Prostate gland (tissue), 2 donors: ENCODE measurements at places on chromosomes 2 and 18. TPM values are rescaled to one million over a fixed set of nuclear protein-coding genes. Genes with fewer than 3 reads are reported as not detected.

GRCh38 chr2:105309147-105309545 lies 20.4 kb downstream of the TGFBRAP1 start:
- DNase-seq = no peak

- peak; percentile 59 for DNase-seq
These were observed 19.4 kb downstream of the KLHL29 start for GRCh38 chr2:23404426-23404825.

GRCh38 chr2:147182260-147182659 lies 662.6 kb upstream of the ACVR2A start:
- DNase-seq = no peak

- no peak for DNase-seq
These were observed 615.6 kb downstream of the ERBB4 start for GRCh38 chr2:211923019-211923418.

PSMA8 gene
- 2.9 TPM for total RNA-seq

DNA sequence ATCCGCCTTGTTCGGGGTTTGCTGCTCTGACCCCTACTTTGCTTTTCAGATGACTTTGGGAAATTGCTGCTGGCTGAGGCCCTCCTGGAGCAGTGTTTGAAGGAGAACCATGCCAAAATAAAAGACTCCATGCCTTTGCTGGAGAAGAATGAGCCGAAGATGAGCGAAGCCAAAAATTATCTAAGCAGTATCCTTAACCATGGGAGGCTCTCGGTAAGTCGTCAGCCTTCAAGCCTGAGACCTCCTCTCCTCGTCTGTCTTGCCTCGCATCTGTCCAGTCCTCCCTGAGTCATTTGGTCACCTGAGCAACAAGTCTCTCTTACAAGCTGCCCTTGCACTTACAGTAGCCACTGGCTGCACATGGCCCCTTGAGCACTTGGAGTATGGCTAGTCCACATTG lies 34.7 kb upstream of the MCFD2 start:
- DNase-seq = no peak

ADCYAP1 gene
- total RNA-seq = 2.7 TPM

DNA sequence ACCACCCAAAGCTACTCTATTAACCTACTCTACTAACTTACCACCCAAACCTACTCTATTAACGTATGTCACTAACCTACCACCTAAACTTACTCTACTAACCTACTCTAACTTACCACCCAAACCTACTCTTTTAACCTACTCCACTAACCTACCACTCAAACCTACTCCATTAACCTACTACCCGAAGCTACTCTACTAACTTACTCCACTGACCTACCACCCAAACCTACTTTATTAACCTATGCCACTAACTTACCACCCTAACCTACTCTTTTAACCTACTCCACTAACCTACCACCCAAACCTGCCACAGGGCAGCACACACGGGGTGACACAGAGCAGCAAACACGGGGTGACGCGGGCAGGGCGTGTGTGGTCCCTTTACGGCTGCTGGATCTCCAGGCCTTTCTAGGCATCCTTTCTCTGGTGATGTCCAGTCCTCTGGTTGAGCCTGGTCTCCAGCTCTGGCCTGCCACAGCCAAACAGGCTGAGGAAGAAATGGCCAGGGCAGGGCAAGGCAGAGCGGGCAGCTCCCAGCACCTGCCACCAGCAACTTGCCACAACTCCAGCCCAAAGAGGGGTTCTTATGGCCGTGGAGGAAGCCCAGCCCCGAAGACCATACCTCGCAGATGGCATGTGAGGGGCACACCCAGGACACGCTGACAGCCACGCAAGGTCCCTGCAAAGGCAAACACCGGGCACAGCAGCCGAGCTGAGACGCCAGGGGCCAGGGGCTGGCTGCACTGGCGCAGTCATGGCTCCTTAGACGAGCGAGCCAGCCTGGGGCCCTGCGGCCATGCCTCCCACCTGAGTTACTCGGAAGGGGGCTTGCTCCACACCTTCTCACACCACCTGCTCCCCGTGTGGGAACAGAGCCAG lies 25.7 kb downstream of the PXDN start:
- DNase-seq = no peak

- no peak for DNase-seq
These were observed 7.8 kb downstream of the CCDC85A start for GRCh38 chr2:56191617-56192016.

DNA sequence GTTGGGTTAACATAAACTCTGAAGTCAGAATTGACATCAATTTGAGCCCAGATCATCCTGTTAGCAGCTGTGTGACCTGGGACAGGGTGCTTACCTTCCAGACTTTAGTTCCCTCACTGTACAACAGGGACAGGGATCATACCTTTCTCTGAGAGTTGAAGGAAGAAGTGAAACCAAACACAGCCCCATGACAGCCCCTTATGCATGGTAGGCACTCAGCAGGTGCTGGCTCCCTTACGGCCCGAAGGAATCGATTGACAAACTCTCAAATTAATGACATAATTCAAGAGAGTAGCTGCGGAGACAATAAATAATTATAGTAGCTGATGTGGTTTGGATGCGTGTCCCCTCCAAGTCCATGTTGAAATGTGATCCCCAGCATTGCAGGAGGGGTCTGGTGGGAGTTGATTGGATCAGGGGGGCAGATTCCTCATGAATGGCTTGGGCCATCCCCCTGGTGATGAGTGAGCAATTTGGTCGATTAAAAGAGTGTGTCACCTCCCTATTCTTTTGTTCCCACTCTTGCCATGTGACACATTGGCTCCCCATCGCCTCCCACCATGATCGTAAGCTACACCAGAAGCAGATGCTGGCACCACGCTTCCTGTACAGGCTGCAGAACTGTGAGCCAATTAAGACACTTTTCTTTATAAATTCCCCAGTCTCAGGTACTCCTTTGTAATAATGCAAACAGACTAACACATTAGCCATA lies 72.4 kb downstream of the ODC1 start:
- DNase-seq = no peak

AP1S3 gene
- total RNA-seq = 2.7 TPM

TMEM163 gene
- 0.55 TPM for total RNA-seq

SLC9A4 gene
- total RNA-seq = not detected

- no peak for DNase-seq
These were observed 1.7 kb upstream of the PDCD1 start for GRCh38 chr2:241860184-241861078.

DNA sequence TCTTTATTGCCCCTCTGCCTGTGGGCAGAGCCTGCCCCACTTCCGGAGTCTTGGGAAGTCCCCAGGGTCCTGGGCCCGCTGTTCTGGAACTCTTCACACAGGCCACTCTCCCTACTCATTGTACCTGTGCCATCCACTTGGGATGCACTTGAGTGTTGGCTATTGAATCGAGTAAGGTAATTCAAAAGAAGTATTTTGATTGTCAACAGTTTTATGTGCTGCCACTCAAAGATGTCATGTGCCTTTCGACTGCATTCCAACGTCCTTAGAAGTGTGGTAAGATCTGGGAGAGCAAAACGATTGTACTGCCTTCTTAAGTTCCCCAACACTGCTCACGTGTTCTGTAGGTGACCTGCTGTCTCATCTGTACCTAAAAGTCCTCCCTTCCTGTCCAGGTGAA lies 77.0 kb upstream of the SMIM21 start:
- no peak for DNase-seq

UGT1A8 gene
- total RNA-seq = not detected

GRCh38 chr2:71988170-71988569 lies 159.5 kb downstream of the CYP26B1 start:
- no peak for DNase-seq

- no peak for DNase-seq
These were observed 138.6 kb downstream of the DOCK10 start for GRCh38 chr2:224903621-224904020.

DNA sequence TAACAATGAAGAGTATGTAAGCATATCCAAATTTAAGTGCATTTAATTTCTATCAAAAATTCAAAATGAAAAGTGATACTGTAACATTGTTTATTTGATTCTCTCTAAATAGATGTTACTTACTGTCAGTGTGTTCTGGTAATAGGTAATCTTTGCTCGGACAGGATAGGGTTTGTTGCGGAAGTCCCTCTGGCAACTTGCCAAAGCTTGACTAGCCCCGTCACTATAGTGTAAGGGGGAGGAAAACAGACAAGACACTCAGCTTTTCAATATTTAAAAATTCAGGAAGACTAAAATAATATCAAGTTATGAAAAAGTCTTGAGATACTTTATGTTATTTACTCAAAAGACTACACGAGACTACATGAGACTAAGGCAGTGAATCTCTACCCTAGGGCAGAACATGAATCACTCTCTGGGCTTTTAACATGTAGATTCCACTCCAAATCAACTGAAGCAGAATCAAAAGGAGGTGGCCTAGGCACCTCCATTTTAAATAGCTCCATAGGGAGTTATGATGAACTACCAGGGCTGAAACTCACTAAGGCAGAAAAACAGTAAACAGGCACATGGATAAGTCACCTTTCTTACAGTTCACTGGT lies 5.9 kb downstream of the LMAN1 start:
- no peak for DNase-seq

DNA sequence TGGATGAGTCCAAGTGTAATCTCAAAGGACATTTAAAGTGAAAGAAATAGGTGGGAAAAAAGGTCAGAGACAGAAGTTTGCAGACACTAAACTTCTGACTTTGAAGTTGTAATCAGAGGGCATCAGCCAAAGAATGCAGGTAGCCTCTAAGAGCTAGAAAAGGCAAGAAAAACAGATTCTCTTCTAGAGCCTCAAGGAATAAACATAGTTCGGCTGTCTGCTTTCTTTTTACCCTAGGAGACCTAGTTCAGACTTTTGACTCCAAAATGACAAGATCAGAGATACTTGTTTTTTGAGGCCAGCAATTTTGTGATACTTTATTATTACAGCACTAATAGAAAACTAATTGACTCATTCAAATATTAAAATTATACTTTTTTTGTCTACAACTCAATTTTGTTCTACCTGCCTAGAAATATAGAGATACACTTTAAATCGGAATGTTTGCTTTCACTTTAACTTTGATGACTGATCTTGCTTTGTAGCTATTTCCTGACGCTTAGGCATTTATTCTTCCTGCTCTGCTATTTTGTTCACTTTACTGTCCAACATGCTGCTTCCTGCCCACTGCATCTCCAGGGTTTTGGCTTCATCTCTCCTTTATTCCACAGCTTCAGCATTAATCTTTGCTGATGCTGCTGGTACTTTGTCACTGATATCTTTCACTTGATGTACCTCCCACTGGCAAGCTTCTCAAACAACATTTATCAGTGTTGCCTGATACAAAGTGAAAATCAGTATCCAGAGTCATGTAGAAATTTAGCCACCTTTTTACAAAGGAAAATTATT lies 272.5 kb downstream of the DSEL start:
- DNase-seq = no peak

DNA sequence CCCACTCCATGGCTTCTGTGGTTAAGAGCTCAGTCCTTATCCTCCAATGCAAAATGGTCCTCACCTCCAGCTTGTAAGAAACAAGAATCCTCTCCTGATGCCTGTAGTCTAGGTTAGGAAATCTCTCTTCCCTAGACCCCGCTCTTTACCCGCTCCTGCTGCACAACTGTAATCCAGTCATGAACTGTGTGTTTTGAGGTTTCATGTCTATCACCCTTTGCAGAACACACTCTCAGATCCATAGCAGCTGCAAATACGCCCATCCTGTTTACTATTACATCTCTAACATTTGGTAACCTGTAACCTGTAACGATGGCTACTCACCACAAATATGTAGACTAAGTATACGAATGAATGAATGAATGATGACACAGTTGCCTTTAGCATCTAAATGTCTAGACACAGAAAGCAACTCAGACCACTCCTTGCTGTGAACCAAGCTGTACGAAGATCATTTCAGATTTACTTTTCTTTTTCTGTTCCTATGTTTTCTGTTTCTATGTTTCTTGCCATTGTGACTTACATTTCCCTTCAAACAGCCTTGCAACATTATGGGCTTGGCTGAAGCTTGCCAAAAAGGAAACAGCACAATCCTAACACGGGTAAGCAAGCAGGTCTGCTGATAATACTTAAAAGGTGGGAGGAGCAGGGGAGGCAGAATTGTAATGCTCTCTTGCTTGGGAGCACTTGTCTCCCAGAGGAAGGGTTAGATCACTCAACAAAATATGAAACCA lies 53.7 kb downstream of the EPHA4 start:
- no peak for DNase-seq

SMPD4 gene
- total RNA-seq = 38.1 TPM

ABCG8 gene
- total RNA-seq = 0.57 TPM

GRCh38 chr2:55986001-55986400 lies 62.4 kb upstream of the EFEMP1 start:
- DNase-seq = no peak

SERPINB3 gene
- 8.8 TPM for total RNA-seq

KCNS3 gene
- 17.4 TPM for total RNA-seq

FBXO11 gene
- total RNA-seq = 48.4 TPM

DNA sequence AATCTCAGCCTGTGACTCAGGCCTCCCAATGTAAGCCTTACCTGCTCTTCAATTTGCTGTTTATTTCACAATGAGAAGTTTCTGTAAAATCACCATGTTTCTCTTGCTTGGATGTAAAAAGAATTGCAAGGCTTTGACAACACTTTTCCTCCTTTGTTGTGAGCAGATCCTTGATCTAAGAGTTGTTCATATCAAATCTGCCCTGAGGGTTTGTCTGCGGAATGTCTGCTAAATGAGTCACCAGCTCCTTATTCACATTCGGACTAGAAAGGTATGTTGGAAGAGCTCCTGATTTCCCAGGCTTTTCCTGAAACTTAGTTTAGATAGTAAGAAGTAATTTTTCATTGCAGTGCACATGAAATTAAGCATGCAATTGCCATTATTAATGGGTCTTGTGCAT lies 268.2 kb upstream of the TCF4 start:
- peak; percentile 63 for DNase-seq
